ENCODE measurements at places on chromosomes 2 and 18.

DNA sequence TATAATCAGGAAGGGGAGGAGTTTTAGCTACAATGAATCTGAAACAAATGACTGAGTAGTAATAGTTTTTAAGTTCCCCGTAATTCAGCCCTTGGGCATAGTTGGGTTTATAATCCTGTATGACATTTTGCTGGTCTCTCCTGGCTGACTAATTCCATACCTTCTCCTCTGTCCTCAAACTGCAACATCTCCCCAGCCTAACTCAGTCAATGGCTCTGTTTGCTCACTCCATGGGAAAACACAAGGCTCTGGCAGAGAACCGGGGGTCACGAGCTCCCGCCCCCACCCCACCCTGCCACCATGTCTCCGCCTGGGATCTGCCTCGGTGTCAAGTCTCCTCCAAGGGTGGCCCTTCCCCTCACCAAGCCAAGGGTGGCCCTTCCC is 168.6 kb downstream of the HDAC4 start:
- no peak for DNase-seq

DNA sequence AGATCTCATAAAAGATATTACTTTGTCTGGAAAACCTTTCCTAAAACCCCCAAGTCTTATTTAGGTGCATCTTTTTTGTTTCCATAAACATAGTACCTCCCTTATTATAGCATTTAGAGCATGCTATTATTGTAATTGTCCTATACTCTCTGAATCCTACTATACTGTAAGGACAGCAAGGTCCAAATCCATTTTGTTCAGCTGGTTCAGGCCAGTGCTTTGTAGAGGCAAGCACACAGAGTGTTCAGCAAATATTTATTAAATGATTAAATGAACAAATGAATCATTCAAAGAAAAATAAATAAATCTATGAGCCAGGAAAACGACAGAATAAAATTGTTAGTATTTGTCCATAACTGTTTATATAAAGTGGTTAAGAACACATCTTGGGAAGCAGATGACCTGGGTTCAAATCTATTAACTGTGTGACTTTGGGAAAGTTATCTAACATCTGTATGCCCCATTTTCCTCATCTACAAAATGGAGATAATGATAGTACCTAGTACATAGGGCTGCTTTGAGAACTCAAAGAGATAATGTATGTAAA is 86.0 kb downstream of the COL3A1 start:
- DNase-seq: no peak

DNA sequence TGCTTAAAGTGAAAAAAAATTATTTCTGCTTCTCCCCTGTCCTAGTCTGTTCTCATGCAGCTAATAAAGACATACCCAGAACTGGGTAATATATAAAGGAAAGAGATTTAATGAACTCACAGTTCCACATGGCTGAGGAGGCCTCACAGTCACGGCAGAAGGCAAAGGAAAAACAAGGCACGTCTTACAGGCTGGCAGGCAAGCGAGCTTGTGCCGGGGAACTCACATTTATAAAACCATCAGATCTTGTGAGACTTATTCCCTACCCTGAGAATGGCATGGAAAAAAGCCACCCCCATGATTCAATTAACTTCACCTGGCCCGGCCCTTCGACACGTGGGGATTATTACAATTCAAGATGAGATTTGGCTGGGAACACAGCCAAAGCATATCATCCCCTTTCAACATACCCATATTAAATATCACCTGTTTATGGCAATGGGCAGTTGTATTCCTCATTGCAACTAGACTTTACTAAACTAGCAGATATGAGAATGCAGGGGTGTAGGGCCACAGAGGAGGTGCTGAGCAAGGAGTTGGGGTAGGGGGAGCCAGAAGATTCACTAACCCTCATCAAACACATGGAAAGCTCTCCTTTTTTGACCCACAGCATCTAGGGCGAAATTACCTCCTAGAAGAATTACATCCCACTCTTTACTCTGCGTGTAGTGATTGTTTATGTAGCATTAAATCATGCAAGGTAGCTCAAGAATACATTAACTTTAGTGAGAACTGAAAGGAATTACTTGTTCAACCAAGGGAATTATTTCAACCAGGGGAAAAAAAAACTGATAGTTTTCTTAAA is 183.3 kb upstream of the DOK6 start:
- DNase-seq: no peak

- no peak for DNase-seq
Measured at GRCh38 chr2:234425639-234426603, 71.0 kb downstream of the ARL4C start.

DNA sequence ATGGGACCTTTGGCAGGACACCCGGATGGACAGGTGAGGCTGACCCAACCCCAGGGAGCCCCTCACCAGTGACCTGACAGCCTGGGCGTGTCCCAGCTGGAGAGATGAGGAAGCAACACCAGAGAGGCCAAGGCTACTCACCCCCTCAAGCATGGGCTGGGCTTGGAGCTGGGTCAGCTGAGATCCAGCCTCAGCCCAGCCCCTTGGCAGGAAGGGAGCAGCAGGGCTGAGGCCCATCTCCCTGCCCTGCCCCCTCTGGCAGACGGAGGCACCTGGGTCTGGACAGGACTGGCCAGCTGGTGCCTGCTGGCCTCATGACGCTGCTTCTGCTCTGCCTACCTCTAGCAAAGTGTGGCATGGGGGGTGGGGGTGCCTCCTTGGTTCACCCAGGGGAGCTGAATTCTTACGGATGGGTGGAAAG is 37.8 kb downstream of the HS6ST1 start:
- no peak for DNase-seq

GRCh38 chr2:219228911-219229304 is 528 bp downstream of the ATG9A start:
- DNase-seq: no peak

DNA sequence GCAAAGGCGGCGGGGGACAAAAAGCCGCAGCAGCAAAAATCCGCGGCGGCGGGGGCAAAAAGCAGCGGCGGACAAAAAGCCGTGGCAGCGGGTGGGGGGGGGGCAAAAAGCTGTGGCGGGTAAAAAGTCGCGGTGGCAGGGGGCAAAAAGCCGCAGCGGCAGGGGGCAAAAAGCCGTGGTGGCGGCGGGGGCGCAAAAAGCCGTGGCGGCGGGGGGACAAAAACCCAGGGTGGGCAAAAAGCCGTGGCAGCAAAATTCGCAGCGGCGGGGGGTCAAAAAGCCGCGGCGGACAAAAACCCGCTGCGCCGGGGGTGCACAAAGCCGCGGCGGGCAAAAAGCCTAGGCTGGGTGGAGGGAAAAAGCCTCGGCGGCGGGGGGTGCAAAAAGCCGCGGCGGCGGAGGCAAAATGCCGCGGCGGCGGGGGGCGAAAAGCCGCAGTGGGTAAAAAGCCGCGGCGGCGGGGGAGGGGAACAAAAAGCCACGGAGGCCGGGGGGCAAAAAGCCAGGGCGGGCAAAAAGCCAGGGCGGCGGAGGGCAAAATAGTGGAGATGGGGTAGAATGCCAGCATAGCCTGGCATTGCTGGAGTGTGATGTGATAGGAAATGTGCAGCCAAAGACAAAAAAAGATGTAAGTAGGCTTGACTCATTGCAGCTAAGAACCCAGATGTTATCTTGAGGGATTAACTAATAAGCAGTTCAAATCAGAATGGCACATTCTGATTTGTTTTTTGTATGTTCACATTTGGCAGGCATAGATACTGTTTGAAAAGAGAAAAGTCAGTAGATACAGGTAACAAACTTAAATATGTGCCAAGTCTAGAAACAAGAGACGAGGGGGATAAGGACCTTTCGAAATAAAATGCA is 1076.3 kb downstream of the RPIA start:
- no peak for DNase-seq

GRCh38 chr2:72612614-72613160 is 213.1 kb downstream of the EXOC6B start:
- no peak for DNase-seq

DNA sequence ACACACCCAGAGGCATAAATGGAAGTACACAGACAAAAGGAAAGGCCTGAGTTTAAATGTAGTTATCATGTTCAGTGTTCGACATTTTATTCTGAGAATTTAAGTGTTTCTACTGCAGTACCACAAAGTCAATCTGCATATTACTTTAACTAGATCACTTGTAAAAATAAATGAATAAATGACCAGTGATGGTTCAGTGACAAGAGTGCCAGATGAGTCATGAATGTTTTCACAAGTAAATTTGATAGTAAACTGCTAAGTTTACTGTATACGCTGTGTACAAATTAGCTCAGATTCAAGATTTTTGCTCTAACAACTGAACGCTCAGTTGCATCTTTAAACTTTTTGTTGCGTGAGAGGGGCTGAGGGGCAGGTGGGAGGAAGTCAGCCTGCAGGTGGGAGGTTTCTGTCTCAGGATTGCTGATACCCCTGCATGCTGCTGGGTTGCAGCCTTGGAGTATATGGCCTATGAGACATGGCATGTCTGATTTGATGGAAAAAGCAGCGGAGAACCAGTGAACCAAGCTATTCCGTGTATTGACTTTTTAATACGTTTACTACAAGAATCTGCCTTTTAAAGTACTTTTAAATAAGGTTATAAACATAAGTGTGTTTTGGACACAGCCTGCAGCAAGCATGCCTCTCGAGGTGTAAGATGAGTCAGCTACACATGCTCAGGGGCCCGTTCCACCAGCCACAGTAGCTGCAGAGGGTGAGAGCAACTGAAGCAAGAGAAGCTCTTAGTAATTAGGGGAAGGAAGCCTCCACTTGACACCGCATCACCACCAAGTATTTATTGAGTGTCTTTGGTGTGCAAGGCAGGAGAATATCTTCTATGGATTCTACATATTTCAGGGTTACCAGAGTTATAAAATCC is 245.1 kb downstream of the NEDD4L start:
- no peak for DNase-seq

GRCh38 chr18:70221915-70222278 is 16.4 kb upstream of the RTTN start:
- DNase-seq: no peak

GRCh38 chr2:9709539-9710285 is 78.9 kb upstream of the YWHAQ start:
- no peak for DNase-seq

DNA sequence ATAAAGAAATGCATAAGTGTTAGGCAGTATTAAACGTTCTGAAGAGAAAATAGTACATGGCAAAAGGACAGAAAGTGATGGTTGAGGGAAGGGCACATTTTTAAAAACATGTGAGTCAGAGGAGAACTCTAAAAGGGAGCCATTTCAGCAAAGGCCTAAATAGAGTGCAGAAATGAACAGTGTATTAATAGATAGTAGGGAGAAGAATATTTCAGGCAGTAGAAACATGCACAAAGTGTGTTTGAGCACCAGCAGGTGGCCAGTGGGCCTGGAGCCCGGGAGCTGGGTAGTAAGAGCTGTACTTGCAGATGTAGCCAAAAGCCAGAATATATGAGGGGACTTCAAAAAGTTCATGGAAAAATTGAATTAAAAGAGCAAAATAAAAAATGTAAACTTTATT is 288.1 kb upstream of the FIGN start:
- DNase-seq: peak; percentile 10

- no peak for DNase-seq
Measured at GRCh38 chr2:237723602-237724001, 75.0 kb upstream of the RBM44 start.

DNA sequence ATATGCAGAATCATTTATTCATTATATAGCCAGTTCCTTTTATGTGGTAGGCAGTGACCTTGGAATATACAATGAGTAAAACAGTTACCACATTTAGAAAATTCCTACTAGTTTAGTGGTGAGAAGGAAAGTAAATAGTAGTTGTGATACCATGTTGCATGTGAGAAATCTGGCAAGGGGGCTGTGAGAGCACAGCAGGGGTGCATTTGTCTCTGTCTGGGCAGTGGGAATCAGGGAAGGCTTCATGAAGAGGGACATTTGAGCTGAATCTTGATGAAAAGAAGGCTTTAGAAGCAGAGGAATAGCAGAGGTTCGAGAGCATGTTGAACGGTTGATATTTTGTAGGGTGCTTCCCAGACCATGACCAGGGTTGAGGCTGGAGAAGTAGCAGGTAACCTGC is 78.7 kb downstream of the RAB3GAP1 start:
- no peak for DNase-seq

DNA sequence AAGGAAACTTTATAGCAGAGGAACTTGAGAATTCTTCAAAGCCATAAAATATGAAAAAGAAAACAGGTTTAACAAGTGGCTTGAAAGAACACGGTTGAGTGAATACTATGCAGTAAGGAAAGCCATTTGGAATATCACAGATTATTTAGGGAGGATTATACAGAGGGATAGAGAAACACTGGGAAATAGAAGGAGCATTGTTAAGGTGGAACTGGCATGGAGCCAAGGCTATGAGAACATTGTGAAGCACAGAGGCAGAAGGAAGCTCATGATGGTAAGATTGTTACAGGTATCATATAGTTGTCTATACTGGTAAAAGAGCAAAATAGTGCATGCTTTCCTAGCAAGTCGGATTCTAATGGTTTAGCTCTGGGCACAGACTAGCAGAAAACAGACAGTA is 87.1 kb downstream of the SS18 start:
- no peak for DNase-seq

DNA sequence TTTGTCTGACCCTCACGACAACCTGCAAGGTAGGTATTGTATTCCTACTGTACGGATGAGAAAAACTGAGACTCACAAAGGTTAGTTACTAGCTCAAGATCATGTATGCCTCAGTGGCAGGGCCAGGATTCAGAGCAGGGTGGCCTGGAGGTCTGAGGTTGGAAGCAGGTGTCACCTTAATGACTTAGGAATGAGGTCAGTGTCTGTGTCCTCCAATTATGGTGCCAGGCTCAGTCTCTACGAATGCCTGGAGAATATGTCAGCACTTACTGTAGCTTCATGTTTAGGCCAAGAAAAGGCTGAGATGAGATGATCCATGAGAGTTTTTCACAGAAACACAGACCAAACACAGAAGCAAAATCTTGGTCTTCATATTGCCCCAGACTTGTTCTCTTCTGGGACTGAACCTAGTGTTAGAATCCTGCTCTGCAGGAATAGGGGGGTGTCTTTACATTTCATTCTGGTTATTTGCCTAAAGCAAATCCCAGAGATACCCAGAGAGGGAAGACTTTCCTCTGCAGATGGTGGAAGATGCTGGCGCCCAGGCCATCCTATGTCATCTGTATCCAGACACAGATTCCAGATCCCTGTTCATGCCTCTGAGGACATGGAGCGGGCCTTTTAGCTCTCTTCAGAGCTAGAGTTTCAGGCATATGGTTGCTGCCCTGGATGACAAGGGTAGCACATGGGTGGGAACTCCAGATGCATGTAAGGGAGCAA is 16.3 kb upstream of the RAB10 start:
- no peak for DNase-seq

DNA sequence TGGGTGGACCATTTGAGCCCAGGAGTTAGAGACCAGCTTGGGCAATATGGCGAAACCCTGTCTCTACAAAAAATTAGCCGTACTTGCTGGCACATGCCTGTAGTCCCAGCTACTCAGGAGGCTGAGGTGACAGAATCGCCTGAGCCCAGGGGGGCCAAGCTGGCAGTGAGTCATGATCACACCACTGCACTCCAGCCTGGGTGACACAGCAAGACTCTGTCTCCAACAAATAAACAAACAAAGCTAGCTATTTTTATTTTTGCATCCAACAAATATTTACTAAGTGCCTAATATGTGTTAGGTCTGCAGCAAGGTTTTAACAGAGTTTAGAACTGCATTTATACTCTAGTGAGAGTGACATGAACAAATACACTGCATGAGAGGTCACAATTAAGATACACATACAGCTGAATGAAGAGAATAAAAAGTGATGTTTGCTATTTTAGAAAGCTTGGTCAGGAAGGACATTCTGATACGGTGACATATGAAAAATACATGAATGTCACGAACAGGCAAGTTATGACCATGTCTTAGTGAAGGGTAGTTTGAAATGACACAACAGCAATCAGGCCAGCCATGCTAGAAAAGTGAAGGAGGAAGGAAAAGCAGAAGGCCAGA is 83.2 kb upstream of the FRZB start:
- no peak for DNase-seq

- DNase-seq: no peak
Measured at GRCh38 chr2:207614824-207615223, 10.4 kb downstream of the METTL21A start.

All from smooth muscle cell of the brain vasculature (primary cell).